ENCODE measurements at places on chromosomes 13 and 19.

GRCh38 chr19:40232479-40232878 lies 6.0 kb upstream of the CCNP start:
- no peak for DNase-seq

GRCh38 chr13:52187029-52187423 lies 27.6 kb upstream of the NEK3 start:
- DNase-seq, result no peak

- peak; percentile 30 for DNase-seq
Measured at GRCh38 chr13:42991898-42992763, at the start of gene EPSTI1. Gene EPSTI1 (minus strand): TSS chr13:42992241. CDS start chr13:42992165, 76 bp downstream.

DNA sequence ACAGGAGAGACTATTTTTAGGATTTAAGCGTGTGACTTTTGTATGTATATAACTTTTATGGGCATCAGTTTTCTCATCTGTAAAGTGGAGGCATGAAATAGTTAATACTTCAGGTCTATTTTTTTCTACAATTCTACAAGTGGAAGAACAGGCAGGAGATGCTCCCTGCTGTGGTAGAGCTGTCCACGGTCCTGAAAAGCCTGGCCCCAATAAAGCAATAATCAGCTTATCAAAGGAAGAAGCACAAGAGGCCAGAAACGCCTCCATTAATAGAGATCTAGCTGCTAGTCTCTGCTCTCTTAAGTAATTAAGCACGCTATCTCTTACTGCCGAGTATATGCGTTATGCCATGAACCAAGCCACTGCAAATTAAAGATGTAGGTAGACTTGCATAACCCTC lies 28.0 kb upstream of the WASF3 start:
- peak; percentile 64 for DNase-seq

GRCh38 chr19:42158926-42159325 lies 26.7 kb upstream of the POU2F2 start:
- DNase-seq, result no peak

GRCh38 chr19:49861541-49862378 lies 5.6 kb downstream of the PNKP start:
- DNase-seq, result no peak

- DNase-seq, result no peak
Measured at GRCh38 chr13:27708325-27708724, 84.0 kb upstream of the GSX1 start.
